NCI-H524 treated with DMSO at 0.1 percent for 48 hours (cell line): ENCODE measurements at places on chromosomes 13 and 19.

DNA sequence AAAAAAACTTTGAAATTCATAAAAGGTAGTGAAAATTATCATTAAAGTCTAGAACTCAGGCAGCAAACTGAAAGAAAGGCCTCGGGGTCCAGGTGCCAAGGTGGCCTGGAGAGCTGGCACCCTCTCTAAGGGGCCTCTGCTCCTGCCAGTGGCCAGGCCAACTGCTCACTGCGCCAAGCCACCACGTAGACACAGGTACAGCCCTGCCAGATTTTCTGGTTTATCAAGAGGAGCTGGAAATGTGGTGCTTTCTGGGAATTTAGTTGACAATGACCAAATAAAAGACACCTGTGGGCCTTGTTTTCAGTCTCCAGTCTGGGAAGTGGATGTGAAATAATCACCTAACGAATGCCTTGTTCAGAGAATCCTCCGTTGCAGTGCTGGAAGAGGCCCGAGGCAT lies 22.8 kb downstream of the ZNF574 start:
- no peak for DNase-seq

GRCh38 chr19:33358408-33358807 lies 15.1 kb upstream of the CEBPG start:
- DNase-seq, result no peak

GRCh38 chr19:3852614-3853254 lies 16.1 kb downstream of the ZFR2 start:
- no peak for DNase-seq

DNA sequence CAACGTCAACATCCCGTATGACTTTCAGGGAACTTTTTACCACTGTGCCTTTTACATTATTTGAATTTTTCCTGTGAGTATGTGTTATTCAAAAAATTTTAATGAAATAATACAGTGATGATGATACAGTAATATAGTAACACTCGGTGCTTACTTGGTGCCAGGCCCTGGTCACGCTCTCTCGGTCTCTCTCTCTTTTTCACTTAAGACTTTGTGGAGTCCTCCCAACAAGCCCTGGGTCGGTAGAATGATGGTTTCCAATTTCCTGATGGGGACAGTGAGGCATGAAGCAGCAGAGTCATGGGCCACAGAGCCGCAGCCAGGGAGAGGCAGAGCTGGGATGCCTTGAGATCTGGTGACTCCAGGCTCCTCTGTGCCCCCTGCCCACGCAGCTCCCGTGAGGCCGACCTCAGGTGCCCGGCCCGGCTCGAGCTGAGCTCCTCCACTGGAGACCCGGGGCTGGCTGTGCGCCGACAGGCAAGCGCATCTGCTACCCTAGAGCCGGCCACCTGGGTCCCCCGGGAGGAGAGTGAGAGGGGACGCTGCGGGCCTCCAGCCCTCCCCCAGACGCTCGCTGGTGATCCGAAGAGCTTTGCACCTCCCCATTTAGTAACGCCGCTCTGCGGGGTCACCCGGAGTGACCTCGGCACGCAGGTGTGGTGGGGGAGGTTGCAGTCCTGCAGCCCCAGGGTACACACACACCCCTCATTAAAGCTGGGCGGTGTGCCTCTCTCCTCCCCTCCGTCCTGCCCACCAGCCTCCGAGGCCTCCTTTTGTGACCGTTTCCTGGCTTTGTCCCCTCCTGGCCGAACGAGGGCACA lies 4.4 kb upstream of the SBK3 start:
- DNase-seq, result no peak

DNA sequence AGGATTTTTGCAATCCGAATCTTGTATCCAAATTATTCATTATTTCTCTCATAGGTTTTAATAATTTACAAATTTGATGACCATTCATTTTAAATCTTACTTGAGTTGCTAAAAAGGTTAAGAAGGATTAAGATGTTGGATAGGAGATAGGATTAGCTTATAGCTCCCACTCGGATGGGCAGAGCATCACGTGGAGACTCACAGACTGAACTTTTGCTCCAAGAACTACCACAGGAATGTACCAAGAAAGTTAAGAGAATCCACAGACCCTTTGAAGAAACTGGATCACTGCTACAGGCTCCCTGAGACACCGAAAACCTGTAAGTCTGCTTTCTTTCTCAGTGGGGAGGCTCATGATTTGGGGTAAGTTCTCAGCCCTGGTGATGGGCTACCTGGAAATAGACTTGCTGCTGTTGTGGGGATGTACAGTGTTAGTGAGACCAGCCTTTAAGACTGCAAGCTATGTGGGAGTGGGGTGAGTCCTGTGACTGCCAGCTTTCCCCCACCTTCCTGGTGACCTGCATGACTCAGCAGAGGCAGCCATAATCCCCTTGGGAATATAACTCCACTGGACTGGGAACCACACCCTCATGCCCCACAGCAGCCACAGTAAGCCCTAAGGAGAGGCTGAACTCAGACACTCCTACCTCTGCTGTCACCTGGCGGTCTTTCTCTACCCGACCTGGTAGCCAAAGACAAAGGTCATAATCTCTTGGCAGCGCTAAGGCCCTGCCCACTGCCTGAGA lies 1458.0 kb downstream of the OLFM4 start:
- no peak for DNase-seq

- DNase-seq, result no peak
Observed at GRCh38 chr13:103033999-103034398, 32.2 kb downstream of the SLC10A2 start.

- DNase-seq, result peak; percentile 47
Observed at GRCh38 chr13:30466358-30466714, 600 bp upstream of the HMGB1 start.

GRCh38 chr13:78040205-78040830 lies 121.7 kb upstream of the EDNRB start:
- DNase-seq, result no peak

DNA sequence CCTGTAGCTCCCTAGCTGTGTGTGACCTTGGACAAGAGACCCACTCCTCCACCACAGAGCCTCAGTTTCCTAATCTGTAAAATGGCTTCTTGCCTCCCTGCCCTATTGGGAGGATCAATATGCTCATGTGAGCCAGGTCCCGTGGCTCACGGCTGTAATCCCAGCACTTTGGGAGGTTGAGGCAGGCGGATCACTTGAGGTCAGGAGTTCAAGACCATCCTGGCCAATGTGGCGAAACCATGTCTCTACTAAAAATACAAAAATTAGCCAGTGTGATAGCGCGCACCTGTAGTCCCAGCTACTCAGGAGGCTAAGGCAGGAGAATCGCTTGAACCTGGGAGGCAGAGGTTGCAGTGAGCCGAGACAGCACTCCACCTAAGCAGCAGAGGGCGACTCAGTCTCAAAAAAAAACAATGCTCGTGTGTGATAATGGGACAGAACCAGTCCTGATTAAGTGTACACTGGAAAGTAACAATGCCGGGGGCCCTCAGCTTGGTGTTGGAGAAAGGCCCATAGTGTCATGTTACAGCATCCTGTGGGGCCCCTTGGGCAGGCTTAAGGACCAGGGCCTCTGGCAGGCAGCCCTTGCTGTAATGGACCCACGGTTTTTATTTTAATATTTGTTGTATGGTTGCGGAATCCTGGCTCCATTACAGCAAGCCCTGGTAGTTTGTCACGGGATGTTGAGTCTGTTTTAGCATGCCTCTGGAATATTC lies 6.8 kb downstream of the RPS11 start:
- DNase-seq, result peak; percentile 65

- DNase-seq, result peak; percentile 23
Observed at GRCh38 chr13:87656306-87656705, 14.9 kb upstream of the SLITRK5 start.

DNA sequence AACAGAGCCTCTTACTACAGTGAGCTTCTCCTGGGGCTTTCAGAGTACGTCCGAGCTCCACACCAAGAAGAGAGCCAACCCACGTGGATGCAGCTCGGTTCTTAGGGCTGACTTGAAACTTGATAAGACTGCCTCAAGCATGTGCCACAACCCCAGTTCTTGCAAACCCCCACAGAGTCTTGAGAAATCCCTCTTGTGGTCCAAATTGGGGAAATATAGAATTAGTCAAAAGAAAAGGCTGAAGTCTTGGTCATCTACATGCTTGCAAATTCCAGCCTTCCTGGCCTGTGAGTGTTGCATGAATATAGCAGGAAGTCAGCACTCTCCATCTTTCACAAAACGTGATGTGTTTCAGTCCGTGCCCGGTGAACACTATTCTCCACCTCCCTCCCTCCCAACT lies 95.2 kb downstream of the GGACT start:
- DNase-seq, result no peak

DNA sequence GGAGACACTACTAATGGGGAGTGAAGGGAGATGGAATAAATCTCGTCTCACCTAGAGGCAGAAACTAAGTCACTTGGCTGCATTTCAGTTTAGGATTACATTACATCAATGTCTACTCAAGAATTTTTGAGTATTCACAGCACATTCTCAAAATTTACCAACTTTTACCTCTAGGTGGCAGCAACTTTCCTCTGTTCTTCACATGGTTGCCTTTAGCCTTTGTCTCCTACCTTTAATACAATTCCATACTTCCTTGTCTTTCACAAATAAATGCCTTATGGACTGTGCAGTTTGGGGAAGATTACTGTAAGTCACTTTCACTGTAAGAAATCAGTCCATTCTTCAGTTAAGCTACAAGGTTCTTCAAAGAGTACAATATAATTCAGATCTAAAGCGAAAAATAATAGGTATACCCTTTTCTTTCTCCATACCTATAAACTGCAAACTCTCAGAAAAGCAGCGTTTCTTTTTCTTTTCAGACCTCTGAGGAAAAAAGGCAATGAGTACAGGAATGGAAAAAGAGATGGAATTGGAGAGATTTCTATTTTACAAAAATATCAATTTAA lies 379.4 kb downstream of the KLF12 start:
- peak; percentile 29 for DNase-seq

DNA sequence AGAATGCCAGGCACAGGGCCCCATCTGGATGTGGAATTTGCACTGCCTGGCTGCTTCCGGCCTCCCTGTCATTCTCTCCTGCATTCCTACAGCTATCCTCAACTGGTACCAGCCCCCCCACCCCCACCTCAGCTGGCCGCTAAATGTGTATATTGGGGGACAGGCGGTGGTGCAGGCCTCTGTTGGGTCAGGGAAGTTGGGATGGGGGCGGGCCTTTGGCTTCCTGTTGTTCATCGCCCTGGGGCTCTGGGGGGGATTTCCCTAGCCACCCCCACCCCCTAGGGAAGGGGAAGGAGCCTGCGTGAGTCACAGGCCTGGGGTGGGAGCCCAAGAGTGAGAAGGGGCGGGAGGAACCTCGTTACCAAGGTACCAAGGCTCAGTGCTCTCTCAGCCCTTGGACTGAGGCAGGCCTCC lies 10.6 kb downstream of the POU2F2 start:
- no peak for DNase-seq

DNA sequence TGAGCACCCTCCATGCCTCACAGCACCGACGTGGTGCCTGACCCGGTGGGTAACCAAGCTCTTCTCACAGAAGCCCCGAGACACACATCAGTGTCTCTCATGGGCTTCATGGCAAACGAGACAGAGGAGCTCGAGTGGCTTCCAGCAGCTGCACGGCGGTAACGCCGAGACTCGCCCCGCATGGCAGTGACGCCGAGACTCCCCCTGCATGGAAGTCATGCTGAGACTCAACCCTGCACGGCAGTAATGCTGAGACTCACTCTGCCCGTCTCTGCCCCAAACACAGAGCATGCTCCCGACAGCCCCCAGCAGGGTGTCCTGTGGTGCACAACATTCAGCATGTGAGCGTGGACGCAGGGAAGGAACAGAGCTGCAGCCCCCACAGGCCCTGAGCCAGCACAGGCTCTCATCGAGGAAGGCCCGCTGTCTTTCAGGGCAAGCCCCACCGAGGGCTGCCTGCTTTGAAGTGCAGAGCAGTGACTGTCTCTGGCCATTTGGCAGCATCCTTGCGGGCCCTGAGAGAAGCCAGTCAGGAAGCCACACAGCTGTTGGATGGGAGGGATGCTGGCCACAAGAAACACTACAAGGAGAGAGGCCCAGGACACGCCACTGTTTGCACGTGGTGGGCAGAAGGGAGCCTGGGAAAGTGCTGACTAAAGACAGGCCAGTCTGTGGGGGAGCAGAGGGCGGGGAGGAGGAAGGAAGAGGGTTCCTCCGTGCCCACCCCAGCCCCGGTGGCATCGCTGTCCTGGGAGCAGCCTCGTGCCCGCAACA lies 9.5 kb downstream of the GAS6 start:
- DNase-seq, result no peak

DNA sequence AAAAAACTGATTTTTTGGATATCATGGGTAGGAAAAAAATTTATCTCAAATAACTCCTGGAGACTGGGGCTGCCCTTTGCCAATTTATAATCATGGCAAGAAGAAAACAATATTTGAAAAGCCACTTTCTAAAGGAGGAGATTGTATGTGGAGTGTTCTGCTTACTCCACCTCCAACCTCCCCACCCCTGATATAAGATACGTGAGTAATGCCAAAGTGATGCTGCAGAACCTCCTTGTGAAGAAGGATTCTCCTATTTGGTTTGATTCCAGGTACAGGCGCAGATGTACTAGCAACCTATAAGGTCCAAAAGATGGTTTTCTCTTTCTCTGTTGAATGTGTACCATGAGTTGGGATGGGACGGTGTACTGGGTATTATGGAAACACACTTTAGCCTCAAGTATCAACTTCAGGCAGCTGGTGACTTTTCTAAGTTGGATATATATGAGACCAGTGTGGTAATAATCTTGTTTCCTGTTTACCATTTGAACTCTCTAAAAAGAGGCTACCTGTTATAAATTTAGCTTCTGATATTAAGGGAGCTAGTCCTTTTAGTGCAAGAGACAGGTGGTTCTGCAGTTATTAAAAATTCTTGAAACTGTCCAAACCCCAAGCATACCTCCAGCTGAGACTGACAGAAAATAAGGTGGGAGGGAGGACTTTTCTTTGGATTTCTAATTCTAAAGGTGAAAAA lies 724.0 kb upstream of the MIR17HG start:
- no peak for DNase-seq

GRCh38 chr19:2291185-2291751 lies 9.3 kb upstream of the PEAK3 start:
- DNase-seq, result no peak

DNA sequence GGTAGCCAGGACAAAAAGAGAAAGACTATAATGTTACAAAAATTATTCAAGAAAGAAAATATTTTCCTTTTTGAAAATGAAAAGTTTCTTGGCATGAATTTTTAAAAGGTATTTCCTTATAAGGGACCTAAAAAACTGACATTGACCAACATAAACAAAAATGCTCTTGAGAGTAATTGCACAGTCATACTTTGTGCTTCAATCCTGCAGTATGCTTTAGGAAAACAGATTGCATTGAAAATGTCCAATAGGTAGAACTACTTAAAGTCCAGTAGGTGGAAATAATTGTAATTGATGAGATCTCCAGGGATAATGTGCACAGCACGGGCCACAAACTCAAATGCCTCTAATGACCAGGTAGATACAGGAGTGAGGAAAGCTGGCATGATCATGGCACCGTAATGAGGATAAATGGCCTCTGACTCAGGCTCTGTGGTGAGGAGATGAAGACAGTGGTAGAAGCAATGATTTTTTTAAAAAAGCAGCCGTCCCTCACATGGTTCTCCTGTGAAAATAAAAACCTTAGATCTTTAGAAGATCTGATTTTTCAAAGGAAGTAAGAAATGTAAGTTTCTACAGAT lies 278.0 kb downstream of the ITGBL1 start:
- DNase-seq, result no peak
